ENCODE measurements at places on chromosomes 1 and 21.

GRCh38 chr1:198788561-198789064 lies 149.8 kb downstream of the PTPRC start:
- no peak for DNase-seq

DNA sequence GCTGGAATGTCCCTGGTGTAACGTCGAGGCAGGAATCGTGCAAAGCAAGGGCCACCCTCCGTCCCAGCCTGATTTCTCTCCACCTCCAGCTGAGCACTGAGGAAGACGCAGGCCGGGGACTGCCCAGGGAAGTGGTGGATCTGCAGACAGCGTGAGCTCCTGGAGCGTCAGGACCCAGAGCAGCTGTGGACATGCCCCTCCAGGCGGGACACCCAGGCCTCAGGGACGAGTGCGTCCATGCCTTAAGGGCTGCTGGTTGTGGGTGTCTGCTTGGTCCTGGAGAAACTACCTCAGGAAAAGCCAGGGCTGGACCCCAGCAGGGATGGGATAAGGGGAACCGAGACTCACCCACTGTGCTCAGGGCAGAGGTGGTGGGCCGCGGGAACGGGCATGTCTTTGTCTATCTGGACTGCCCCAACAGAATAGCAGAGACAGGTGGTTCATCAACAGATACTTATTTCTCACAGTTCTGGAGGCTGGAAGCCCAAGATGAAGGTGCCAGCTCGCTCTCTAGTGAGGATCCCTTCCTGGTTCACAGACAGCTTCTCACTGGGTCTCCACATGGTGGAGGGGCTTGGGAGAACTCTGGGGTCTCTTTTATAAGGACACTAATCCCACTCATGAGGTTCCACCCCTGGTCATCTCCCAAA lies 5.8 kb upstream of the MMEL1 start:
- no peak for DNase-seq

GRCh38 chr1:97042551-97042950 lies 321.0 kb downstream of the PTBP2 start:
- DNase-seq, result peak; percentile 89

DNA sequence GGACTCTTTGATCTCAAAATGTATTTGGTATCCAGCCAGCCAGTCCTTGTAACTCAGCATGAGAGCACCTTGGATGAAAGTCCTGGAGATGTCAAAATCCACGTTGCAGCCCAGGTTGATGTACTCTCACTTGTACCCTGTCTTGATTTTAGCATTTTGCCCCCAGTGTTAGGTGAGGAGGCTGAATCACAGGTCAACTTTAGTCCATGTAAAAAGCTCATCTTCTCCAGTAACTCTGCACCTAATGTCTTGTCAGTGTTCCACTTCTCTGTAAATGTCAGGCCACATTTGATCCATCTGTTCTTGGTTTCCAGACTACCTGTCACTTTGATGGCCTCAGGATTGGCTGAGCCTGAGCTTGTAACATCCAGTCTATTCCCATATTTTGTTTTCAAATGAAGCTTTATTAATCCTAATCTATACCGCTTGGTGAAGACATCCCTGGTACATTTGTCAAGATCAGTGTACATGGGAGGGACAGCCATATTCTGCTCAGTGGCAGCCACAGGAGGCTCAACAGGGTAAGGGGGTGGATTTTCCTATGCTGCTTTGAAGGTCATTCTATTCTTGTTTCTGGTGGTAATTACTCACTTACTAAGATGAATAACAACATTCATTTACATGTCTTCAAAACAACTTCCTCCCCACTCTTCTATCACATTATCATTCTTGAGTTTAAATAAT lies 24.1 kb upstream of the FCRL3 start:
- no peak for DNase-seq

DNA sequence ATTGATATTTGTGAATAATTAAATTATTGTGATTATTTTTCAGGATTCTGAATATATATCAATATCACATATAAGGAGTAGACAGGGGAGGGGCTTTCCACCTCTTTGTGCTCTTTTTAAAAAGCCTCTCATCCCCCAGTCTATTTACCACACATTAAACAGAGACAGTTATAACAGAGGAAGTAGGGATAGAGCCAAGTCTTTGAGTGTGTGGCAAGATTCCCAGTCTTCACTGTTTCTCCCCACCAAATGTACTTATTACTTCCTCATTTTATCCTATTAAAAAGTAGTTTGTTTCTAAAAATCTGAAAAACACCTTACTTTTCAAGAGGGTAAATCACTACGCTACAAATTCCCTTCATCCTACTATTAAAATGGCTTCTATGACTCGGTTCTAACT lies 46.7 kb downstream of the EPS15 start:
- DNase-seq, result peak; percentile 38

GRCh38 chr1:107590900-107591622 lies 373.9 kb downstream of the VAV3 start:
- DNase-seq, result no peak

GRCh38 chr1:98331718-98332311 lies 329.7 kb upstream of the SNX7 start:
- no peak for DNase-seq

DNA sequence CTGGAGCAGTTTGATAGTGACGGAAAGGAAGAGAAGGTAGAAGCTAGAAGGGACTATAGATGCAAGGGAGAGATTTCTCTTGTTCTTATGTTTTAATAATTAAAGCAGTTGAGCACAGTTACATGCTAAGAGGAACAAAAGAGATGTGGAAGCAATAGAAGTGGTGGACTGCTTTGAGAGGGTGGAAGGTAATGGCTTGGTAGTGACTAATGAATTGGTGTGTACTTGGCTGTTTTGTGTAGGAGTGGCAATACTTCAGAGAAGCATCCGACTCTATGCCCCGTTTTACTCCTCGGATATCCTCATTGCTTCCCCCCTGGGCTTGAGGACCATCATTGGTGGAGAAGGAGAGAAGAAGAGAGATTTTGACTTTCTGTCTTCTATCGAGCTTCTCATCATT lies 12.8 kb downstream of the UTP25 start:
- no peak for DNase-seq

DNA sequence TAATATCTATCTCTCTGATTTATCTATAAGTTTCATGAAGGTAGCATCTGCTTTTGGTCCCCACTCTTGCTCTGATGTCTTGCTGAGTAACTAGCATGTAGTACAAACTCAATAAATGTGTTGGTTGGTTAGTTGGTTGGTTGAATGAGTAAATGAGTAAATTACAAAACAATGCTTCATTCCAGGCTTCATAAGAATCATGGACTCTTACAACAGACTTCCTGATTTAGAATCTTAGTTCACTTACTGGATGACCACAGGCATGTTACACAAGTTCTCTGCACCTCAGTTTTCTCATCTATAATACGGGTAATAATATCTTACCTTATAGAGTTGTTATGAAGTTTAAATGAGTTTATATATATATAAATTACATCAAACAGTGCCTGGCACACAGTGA lies 98.6 kb downstream of the ZNF281 start:
- no peak for DNase-seq

- DNase-seq, result no peak
Measured at GRCh38 chr1:167766538-167766937, 44.8 kb downstream of the MPZL1 start.

DNA sequence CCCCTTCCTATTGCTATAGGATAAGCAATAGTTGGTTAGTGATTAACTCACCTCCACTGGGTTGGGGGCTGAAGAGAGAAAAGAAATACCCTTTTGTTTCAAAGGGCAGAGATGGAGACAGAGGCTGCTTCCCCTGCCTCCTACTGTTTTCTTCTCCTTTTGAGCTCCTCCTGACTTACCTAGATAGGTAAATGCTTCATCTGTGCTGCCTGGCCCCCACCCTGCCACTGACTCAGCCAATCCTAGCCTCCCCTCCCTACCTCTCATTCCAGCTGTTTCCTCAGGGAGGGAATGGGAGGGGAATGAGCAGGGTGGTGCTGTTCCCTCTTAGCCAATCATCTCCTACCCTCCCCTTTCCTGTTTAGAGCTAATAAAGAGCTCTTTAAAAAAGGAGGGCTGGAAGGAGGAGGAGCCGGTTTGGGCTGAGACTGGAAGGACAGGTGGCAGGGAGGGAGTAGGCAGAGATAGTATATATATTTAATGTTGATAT lies at the start of gene C1orf116:
C1orf116 (minus strand) TSS at position 229 of the 490 bp plus-strand sequence. CDS start 5,158 bp downstream, outside the sequence.
- DNase-seq, result no peak

GRCh38 chr1:165884690-165885304 lies 57.4 kb downstream of the UCK2 start:
- no peak for DNase-seq

- DNase-seq, result peak; percentile 86
Measured at GRCh38 chr1:118136187-118136941, 48.7 kb downstream of the SPAG17 start.

DNA sequence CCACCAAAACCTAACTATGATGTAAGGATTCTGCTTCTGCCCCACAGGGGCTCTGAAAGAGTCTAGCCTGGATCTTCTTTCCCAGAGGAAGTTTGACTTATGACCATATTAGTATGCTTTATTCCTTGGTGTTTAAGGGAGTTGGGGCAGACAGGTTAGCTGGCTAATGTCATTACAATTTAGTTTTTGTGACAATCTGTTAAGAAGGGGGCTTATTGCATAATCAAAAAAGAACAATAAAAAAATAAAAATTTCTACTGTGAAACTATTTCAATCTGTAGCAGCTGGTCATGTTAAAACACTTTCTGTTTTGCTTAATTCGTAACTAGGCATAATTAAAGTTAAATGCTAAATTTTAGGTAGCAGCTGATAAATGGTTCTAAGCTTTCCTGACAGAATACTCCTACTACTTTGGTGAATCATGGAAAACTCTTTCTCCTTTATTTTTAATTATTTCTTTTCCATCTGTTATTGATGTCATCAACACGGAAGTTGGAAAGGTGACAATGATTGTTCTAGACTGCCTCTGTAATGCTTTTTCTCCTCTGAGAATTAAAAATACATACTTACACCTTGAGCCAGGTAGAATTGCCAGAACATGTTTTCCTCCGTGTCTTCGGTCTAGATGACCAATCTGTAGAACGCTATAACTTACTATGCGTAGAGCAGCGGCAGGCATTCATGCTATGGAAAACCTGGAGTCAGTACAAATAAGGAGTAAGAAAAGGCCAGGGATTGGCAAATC lies 18.6 kb downstream of the DYRK3 start:
- DNase-seq, result no peak

DNA sequence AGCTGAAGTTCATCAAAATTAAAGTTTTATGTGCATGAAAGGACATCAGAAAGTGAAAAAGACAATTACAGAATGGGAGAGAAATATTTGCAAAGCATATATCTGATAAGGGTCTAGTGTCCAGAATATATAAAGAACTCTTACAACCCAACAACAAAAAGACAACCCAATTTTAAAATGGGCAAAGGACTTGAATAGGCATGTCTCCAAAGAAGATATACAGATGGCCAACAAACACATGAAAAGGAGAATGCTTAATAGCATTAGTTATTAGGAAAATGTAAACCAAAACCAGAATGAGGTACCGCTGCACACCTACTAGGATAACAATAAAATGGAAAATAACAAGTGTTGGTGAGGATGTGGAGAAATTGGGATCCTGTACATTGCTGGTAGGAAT lies 1.7 kb upstream of the PSEN2 start:
- no peak for DNase-seq

DNA sequence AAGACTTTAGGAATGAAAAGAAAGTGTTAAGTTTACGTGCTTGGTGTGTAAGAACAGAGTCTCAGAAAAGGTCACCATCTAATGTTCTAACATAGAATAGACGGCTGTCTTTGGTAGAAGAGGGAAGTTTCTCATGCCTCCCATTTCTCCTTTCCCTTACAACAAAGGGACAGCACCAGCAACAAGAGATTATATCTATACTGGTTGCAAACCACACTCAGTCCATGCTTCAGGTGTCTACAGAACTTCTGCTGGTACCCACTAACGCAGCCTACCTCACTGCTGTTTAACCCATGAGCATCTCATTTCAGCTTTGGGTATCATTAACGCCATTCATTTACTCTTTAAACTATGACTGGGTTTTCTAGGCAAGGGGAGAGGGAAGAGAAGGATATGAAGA lies 9.2 kb upstream of the ITPKB start:
- no peak for DNase-seq

DNA sequence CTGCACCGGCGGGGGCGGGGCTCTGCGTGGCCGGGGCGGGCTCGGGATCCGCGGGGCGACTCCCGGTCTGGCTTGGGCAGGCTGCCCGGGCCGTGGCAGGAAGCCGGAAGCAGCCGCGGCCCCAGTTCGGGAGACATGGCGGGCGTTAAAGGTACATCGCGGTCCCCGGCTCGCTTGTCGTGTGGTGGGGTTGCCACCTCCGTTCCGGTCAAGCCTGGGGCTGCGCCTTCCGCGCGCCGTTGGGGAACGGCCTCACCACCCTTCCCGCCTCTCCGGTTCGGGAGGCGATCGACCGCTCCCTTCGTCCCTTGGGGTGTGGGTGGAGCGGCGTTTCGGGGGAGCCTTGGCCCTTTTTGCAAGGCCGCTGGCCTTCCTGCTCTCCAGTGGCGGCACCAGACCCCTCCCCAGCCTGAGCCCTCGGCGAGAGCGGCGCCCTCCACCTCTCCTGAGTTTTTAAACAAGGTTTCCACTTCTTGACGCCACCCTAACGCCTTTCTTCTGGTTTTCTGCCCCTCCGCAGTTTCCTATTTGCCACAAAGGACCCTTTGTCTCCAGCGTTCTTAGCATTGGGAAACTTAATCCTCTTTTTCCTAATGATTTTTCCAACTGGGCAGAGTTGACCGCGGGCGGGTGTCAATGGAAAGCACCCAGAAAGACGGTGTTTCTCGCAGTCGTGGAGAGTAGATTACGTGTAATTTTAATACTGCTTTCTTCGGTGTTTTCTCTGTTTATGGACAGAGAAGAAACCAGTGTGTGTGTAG lies at the start of the genes LEPR and LEPROT:
LEPR (plus strand) TSS at position 79 of the 761 bp plus-strand sequence. CDS start 144,898 bp downstream, outside the sequence.
LEPROT (plus strand) TSS at position 79 of the 761 bp plus-strand sequence; CDS start at position 136, 57 bp downstream.
- DNase-seq, result peak; percentile 46

DNA sequence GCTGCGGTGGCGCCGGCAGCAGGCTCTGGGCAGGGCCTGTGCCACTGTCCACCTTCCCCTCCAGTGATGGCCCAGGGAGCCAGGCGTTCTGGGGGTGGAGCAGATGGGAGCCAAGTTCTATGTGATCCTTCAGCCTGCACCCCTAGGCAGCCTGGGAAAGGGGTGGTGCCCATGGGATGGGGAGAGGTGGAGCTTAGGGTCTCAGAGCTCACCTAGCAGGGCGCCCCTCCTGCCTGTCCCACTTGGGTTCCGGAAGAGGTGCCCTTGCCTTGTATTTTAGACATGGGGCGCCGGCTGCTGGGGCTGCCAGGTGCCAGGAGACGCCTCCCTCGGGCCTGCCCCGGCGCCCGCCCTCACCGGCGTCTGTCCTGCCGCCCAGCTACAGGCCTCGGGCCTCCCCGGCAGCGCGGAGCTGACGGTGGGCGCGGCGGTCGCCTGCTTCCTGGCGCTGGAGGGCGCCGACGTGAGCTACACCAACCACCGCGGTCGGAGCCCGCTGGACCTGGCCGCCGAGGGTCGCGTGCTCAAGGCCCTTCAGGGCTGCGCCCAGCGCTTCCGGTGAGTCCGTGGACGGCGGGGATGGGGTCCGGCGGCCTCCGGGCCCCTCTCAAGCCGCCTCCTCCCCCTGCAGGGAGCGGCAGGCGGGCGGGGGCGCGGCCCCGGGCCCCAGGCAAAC lies 3.1 kb upstream of the MMP23B start:
- DNase-seq, result no peak

GRCh38 chr1:99751877-99752504 lies 14.4 kb downstream of the FRRS1 start:
- DNase-seq, result no peak
